ENCODE measurements at places on chromosomes 2 and 18.

- no peak for DNase-seq
Measured at GRCh38 chr2:100741880-100742276, 78.1 kb upstream of the NPAS2 start.

DNA sequence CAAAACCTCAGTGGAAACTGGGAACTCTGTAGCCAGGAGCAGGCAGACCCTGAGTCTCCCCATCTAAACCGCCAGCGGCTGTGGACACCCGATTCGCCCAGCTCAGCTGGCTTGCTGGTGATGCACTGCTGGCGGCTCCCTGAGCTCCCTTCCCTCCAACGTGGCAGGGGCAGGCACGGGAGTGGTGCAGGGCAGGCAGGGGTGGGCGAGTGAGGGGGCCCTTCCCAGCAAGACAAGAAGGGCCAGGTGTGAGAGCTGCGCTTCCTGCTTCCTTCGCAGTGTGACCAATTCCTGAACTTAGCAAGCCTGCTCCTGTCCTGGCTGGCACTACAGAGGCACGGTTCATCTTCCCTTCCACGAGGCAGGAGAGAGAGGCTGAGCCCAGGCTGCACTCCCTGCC, 12.3 kb upstream of the SEMA4C start:
- DNase-seq: no peak

DNA sequence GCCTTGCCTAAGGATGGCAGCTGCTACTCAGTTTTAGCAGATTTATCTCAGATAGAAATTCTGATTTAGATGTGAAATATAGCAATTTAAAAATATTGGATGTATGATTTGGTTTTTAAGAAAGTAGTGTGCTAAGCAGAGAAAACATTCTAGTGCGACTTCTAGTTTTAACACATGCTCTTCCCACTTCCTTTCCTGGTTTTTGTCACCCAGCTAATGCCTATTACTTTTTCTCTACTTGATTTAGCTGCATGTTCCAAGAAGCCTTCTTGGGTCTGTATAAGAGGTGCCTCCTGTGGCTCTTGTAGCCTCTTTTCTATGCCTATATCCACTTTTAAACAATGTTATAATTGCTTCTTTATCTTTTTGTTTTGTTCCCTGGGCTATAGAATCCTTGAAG, 53.0 kb downstream of the GPD2 start:
- no peak for DNase-seq

DNA sequence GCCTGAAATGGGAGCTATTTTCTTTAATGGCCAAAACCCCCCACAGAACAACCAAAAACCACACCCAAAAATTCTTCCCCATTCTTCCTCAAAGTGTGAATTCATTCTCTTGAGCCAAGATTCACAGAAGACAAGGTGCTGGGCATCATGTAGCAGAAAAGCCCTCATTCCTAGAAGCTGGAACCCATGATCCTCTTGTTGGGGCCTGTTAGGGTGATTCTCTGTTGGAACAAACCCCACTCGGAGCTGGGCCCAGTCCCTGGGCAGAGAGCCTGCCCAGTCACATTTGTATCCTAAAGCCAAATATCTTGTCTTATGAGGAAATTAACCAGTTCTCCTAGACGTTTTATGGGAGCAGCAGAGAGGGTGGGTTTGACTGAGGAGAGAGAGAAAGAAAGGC, 22.8 kb upstream of the VPS4B start:
- no peak for DNase-seq

- DNase-seq: no peak
Measured at GRCh38 chr2:189763908-189764661, 1.5 kb upstream of the OSGEPL1 start.

GRCh38 chr2:235641956-235642355, 148.1 kb downstream of the AGAP1 start:
- no peak for DNase-seq

GRCh38 chr18:63298400-63299365, 20.9 kb downstream of the BCL2 start:
- no peak for DNase-seq

DNA sequence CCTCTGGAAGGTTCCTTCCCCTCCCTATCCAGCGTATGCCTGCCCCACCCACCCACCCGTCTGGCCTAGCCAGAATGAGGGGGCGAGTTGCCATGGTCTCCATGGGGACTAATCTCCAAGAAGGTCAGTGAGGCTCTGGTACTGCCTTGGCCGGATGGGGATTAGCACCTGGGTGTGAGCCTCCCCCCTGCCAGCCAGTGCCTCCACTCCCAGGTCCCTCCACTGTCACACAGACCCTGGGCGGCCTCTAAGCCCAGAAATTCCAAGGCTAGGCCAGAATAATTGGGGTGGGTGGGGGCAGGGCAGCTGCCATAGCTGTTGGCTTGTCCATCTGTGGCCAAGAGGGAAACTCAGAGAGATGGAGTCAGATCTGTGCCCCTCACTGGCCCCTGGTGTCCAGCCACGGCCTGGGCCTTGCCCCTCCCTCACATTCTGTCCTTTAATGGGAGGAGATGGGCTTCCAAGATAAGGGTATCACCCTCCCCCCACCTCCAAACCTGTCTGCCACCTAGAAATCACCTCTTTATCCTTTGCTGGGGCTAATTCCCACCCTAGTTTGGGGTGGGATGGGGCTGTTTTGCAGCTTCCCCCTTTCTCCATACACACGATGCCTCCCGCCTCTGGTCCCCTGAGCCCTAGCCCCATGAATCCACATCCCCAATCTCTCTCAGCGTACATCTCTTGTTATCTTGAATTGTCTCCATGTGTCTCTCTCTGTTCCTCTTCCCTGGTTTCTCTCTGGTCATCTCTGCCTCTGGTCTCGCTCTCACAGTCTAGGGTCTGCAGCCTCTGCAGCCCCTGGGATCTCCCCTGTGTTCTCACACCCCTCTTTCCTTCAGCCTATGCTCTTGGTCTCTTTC, 6.0 kb upstream of the CRYBA2 start:
- no peak for DNase-seq

DNA sequence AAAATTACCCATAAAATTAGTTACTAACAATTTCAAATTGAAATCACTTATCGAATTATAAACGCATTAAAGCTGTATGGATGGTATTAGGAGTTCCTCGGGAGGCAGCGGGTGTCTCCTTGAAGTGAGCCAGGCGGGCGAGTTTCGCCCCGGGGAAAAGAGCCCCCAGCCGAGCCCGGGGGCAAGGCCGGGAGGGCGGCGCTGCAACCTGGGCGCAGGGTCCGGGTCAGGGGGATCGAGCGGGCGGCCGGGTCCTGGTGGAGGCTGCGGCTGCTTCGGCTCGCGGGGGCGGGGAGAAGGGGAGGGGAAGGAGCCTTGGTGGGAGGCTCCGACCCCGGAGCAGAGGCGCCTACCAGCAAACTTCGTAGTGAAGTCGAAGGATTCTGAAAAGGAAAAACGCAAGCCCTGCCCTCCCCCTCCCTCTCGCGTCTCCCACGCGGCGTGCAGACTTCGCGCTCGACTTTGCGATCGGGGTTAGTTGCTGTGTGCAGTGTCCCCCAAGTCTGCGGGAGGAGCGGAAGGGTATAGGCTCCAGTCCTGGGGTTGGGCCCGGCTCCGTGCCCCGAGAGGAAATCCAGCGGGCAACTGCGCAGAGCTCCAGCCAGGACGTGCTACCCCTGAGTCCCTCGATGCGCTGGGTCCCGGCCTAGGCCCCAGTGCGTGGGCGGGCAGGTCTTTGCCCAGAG, 140.8 kb downstream of the MEIS1 start:
- DNase-seq: no peak

- DNase-seq: no peak
Measured at GRCh38 chr2:207140265-207140664, 25.5 kb downstream of the KLF7 start.

DNA sequence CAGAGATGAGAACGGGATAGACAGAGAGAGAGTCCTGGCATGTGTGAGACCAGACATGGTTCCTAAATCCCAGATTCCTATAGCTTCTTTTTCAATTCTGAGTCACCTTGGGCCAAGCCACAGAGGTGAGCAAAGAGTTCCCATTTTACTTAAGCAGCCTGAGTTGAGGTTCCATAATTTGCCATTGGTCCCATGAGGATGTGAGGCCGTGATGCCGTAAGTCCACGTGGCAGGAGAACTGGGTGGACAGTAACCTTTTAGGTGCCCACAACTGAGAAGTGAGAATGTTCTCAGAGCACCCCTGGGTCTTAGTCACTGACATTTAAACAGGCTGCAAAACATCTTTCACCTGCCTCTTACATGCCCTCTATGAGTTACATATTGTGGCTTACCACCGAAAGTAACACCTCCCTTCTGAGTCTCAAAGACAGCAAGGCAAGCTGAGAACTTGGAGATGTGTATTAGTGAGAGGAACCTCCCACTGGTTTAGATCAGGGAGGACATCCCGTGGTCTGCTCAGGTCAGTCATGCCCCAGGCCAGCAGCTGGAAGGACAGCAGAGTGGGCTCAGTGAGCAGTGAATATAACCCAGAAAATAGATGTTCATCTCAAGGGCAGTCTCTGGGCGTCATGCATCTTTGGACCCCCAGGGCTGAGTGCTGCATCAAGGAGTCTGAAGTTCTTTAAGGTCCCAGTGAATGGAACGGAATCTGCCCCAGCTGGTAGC, 127.9 kb upstream of the LGALSL start:
- DNase-seq: no peak

DNA sequence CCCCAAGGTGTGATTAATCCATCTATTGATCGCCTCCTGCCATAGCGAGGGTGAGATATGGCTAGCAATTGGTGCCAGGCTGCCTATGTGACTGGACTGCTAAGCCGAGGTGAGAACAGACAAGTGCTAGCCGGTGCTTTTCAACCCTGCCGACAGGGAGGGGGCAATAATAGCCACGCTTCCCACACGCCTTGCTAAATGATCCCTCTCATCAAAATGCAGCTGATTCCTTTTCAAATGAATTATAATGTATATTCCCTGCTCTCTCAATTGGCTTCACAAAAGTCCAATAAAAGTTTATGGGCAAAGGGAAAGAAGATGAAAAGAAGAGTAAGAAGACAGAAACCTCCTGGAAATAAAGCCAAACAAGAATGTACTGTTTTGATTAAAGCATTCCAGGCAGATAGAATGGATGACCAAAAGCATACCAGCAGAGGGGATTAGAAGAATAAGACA, 235.6 kb downstream of the ICOS start:
- DNase-seq: no peak
